ENCODE measurements at places on chromosomes 4 and X. TPM values are rescaled to one million over a fixed set of nuclear protein-coding genes. Genes with fewer than 3 reads are reported as not detected.

DNA sequence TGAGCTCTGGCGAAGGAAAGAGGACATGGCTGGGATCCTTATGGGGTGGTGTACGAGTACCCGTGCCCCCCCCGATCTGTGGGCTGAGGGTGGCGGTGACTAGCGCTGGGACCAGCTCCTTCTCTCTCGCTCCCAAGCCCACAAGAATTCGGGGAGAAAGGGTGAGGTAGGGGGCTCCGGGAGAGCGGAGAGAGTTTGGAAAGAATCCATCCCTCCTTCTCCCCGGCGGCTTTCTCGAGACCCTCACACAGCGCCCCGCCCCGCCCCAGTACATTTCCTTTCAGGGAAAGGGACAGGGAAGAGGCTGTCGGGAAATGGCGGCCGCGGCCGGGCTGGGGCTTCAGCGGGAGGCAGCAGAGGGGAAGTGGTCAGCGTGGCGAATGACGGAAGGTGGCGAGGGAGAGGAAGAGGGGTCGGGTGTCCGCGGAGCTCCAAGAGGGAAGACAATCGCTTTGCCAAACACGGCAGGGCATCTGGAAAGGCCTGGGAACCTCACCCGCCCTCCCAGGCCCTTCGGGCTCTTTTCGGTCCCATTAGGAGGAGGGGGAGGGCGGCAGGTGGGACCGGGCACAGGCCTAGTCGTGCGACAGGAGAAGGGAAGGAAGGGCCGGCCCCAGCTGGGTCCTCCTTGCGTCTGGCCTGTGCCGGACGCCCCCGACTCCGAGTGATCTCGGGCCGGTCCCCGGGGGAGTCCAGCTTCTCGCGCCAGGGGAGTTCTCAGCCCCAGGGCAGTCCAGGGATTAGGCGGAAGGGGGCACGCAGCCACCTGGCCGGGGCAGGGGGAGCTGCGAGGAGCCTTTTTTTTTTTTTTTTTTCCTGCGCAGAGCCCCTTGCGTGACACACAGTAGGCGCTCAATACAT is 10.2 kb downstream of the HNRNPH2 start:
- DNase-seq = peak; percentile 70

GRCh38 chr4:87824352-87824751 is 8.4 kb upstream of the MEPE start:
- DNase-seq = no peak

- no peak for DNase-seq
Observed at GRCh38 chrX:2594491-2594890, 93.7 kb upstream of the DHRSX start.

DNA sequence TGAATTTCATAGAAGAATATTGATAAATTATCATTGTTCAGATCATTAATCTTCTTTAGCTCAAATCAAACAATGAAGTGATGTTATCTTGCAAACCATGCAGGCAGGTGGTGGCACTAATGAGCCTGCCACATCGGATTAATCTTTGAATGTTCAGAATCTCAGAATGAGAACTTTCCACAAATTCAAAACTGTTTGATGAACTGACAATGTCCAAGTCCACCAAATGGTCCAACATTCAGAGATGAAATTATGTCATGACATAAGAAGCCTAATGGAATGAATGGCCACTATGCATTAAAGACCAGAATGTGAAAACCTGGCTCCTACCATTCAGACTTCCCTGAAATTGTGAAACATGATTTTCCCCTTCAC is 67.5 kb downstream of the SORBS2 start:
- DNase-seq = no peak

GRCh38 chr4:87497159-87497558 is 32.0 kb downstream of the SPARCL1 start:
- no peak for DNase-seq

DNA sequence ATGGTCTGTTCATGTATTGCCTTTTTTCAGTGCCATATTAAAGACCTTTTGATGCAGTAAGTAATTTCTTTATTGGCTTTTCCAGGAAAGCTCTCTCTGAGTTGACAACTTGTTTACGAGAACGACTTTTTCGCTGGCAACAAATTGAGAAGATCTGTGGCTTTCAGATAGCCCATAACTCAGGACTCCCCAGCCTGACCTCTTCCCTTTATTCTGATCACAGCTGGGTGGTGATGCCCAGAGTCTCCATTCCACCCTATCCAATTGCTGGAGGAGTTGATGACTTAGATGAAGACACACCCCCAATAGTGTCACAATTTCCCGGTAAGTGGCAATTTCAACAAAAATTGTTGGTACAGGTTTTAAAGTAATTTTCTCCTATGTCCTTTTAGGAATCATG is 148.0 kb downstream of the STIM2 start:
- no peak for DNase-seq

- DNase-seq = no peak
Observed at GRCh38 chr4:67036791-67037190, 508.5 kb downstream of the CENPC start.

DNA sequence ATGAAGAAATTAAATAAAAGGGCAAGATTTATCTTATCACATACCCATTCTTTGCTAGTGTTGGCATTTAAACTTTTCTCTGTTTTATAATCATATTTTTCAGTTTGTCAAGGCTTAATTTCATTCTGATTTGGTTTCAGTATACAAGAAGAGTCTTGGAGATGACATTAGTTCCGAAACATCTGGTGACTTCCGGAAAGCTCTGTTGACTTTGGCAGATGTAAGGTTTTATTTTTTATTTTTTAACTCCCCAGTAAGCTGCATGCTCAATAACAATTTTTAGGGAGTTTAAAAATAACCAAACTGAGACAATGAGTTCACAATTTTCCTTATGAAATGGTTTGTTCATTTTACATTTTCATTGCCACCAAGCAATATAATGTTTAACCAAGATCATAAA is 39.8 kb downstream of the ANXA3 start:
- DNase-seq = no peak

DNA sequence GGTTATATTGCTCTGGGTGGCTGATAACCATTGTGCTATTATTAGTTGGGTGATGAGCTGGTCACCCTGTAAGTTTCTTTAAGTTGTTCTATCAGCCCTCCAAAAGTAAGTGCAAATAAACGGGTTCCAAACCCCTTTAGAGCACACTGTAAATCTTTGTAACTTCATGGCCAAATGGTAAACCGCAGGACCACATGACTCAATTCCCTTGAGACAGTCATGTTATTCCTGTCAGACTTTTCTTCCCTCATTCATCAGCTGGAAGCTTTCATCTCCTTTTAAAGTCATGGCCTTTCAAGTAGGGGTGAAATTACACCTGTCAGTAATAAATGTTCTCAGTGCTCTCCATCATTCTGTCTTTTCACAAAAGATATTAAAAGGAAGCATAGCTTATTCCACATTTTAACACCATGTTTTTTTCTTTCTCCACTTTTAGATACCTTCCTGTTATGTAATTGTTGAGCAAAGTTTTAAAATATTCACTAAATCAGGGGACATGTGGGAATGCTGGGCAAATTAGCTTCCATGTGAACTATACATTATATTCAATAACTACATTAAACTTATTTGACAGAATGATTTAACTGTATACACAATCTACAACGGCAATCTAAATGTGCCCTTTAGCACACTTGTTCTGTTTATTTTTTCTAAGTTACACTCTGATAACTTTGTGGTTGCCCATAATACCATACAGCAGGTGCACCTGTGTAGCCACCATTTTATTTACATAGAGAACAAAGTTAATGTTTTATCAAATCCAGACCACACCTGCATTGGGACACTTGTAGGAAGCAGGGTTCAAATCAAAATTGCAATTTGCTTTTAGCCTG is 275.5 kb downstream of the CFAP299 start:
- no peak for DNase-seq

DNA sequence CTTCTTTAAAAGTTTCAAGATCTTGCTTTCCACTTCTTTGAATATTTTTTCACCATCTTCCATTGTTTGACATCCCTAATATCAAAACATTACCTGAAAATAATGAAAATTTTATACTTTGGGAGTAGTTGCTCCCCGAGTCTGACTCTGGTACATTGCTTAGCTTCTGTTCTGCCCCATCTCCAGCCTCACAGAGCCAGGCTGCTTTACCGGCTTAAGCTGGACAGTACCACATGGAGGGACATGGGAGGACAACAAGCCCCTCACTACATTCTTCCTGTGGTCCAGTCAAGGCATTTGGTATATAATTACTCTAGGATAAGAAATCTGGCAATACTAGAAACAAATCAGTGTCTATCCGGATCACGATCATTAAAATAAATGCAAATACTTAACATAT is 60.2 kb downstream of the UGT8 start:
- DNase-seq = no peak

- DNase-seq = no peak
Observed at GRCh38 chrX:153244767-153245166, 65.7 kb downstream of the MAGEA1 start.

DNA sequence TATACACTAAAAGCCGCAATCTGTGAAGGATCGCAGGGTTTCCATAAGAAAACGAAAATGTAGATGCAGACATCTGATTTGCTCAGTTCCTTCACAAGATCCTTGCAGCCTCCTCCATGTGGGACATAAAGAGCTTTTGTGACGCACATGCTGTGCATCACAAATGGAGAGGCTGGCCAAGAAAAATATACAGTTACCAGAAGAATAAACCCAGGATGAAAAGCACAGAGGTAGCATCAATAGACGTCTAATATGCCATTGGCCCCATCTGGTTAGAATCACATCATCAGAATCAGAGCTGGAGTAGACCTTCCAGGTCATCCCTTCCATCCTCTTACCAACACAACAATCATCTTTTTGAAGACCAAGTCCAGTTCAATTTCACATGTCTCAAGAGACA is 517.4 kb downstream of the RAB28 start:
- DNase-seq = no peak

DNA sequence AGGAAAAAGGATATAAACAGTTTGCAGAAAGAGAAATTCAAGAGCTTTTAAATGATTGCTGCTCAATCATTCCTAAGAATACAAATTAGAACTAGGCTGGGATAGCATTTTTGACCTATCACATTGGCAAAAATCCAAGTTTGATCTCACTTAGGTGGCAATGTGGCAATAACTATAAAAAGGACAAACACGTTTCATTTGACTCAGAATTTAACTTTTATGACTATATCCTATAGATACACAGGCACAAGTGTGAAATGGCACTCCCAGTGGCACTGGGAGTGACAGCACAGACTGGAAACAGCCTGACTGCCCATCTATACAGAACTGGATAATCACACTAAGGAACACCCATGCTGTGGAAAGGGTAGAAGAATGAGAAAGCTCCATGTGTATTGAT is 11.1 kb downstream of the CENPU start:
- DNase-seq = no peak

- no peak for DNase-seq
Observed at GRCh38 chr4:149493492-149493891, 322.2 kb downstream of the IQCM start.

TMEM31 gene
- not detected for total RNA-seq
